Aorta (tissue), 5 donors: ENCODE measurements at places on chromosomes 12 and 14. TPM values are rescaled to one million over a fixed set of nuclear protein-coding genes. Genes with fewer than 3 reads are reported as not detected.

- H3K27ac ChIP-seq: no peak overlapping the region
- no peak overlapping the region for H3K4me3 ChIP-seq
- H3K27me3 ChIP-seq: no peaks in the 10 kb centered on the region
- no peak for DNase-seq
Measured at GRCh38 chr12:107169200-107169599, 75.9 kb upstream of the CRY1 start.

DNA sequence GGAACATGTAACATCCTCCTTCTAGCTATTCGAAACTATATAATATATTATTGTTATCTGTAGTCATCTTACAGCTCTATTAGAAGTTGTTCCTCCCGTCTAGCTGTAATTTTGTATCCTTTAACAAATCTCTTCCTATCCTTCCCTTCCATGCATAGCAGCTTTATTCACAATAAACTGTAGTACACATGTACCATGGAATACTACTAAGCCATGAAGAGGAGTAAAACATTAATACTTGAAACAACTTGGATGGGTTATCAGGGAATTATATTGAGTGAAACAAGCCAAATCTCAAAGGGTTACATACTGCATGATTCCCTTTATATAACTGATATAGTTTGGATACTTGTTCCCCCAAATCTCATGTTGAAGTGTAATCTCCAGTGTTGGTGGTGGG is 33.9 kb upstream of the STK38L start:
- H3K27ac ChIP-seq: no peak overlapping the region
- H3K27me3 ChIP-seq: no peaks in the 10 kb centered on the region
- no peaks in the 10 kb centered on the region for H3K36me3 ChIP-seq
- no peak for DNase-seq
- no peaks in the 10 kb centered on the region for H3K4me1 ChIP-seq

DNA sequence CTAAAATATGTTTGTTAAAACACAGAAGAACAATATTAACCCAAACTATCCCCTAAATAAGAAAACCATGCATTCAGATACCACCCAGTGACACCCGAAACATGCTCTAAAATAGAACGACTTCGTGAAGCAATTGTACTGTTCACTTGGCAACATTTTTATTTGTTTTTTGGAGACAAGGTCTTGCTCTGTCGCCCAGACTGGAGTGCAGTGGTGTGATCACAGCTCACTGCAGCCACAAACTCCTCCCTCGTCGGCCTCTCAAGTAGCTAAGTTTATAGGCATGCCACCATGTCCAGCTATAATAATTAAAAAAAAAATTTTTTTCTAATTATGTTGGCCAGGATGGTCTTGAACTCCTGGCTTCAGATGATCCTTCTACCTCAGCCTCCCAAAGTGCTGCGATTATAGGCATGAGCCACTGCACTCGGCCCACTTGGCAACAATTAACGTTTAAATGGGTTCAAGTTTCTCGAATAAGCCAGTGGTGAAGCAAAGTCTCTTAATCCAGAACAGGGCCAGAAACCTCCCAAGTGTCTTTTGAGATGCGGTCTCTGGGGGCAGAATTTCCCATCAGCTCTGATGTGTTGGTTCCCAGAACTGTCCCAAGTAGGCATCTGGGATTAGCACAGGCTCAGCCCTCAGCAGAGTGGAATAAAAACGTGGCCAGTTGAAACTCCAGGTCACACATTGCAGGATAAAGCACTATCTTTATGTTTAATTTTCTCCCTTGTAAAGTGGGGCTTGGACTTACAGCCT is 74.5 kb downstream of the TMCC3 start:
- no peaks in the 10 kb centered on the region for H3K27me3 ChIP-seq
- no peak overlapping the region for H3K27ac ChIP-seq
- no peak for DNase-seq
- H3K36me3 ChIP-seq: no peaks in the 10 kb centered on the region
- H3K4me1 ChIP-seq: no peaks in the 10 kb centered on the region

DNA sequence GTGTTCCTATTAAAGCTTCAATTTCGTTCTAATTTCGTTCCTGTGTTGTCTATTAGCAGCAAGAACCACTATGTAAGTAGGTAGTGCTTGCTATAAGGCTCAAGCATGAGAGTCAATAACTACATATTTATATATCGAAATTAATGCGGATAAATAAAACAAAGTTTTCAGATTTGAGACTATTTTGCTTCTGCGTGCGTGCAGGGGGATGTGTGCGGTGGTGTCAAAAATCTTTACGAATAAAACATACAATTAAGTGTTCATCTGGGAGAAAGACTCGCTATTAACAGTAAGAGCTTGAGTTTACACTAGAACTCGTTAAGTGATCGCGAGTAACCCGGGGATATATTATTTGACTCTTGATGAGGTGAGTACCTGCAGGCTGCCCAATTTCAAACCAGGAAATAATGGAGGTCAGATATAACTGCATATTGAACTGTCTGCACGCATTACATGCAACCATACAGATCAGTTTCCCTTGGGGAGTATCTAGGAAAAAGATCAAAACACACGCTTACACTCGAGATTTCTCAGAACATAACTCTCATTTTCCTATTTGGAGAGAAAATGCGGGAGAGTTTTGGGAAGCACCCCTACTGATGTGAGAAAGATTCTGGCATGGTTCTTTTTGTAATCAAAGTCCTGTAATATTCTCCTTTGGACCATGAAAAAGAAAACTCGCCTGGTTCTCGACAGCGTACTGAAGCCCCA is 813 bp downstream of the TWF1 start:
- peak overlapping the region; percentile 89 for H3K4me3 ChIP-seq
- no peak for DNase-seq
- peak overlapping the region; percentile 91 for H3K27ac ChIP-seq

DNA sequence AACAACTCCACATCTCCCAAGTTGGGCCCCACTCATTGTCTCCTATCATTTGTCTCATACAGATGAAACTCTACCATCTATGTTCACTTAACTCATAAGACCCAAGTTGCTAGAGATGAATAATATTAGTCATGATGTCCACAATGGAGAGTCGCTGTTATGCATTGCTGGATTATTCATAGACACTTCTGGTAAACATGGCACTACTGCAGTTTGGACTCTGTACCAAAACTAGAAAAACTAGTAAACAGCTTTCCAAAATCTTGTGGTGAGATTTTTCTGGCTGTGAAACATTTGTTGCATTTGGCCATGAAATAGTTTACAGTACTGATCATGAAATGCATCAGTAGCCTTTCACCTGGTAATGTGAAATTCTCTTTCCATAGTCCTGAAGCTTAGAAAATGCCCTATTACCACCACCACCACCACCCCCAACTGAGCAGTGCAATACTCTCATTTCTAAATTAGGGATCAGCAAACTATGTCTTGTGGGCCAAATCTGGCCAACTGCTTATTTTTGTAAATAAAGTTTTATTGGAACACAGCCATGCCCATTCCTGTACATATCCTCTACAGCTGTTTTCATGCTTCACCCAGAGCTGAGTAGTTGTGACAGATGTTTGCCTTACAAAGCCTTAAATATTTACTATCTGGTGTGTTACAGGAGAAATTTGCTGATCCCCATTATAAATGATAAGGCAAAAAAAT is 236.5 kb downstream of the DPF3 start:
- H3K27ac ChIP-seq: no peak overlapping the region
- no peaks in the 10 kb centered on the region for H3K36me3 ChIP-seq
- H3K27me3 ChIP-seq: no peaks in the 10 kb centered on the region
- H3K4me3 ChIP-seq: no peak overlapping the region

GRCh38 chr14:102320033-102320660 is 601 bp downstream of the ZNF839 start:
- H3K36me3 ChIP-seq: no peaks in the 10 kb centered on the region
- no peaks in the 10 kb centered on the region for H3K4me1 ChIP-seq
- DNase-seq: peak; percentile 67
- peak overlapping the region; percentile 86 for H3K27ac ChIP-seq

Gene ADGRD1
- total RNA-seq: 97.6 TPM

Gene IL22
- not detected for total RNA-seq

Gene RNASE4
- total RNA-seq: 71.8 TPM

Gene NXPH4
- 1.2 TPM for total RNA-seq
